ENCODE measurements at places on chromosomes 2 and 18. TPM values are rescaled to one million over a fixed set of nuclear protein-coding genes. Genes with fewer than 3 reads are reported as not detected.

The TMEM37 gene
- 2.6 TPM for total RNA-seq

The NGEF gene
- total RNA-seq: under 0.01 TPM

The RASGRP3 gene
- 0.50 TPM for total RNA-seq

The CYRIA gene
- total RNA-seq: 10.2 TPM

The CDC42EP3 gene
- total RNA-seq: 5.6 TPM

The VWC2L gene
- not detected for total RNA-seq

The SKOR2 gene
- not detected for total RNA-seq

The POTEC gene
- total RNA-seq: not detected

The ECEL1 gene
- total RNA-seq: not detected

The TUBA3D gene
- not detected for total RNA-seq

The FAM161A gene
- 2.6 TPM for total RNA-seq

The GALNT5 gene
- total RNA-seq: 32.4 TPM

The ZNF385B gene
- not detected for total RNA-seq

The ANKRD30B gene
- total RNA-seq: under 0.01 TPM

The VSNL1 gene
- total RNA-seq: 1.2 TPM

The ADD2 gene
- total RNA-seq: 2.5 TPM

The NDC80 gene
- 9.7 TPM for total RNA-seq

The TEX44 gene
- not detected for total RNA-seq

The SIX3 gene
- total RNA-seq: not detected

The ZSWIM2 gene
- total RNA-seq: under 0.01 TPM

The FEV gene
- not detected for total RNA-seq

The KCNG2 gene
- total RNA-seq: 6.4 TPM

The RAX gene
- not detected for total RNA-seq

The ZNF2 gene
- 11.8 TPM for total RNA-seq

The VIT gene
- total RNA-seq: 0.77 TPM

The TSHZ1 gene
- 4.3 TPM for total RNA-seq

The DTNA gene
- total RNA-seq: 28.2 TPM

The ADNP2 gene
- 17.3 TPM for total RNA-seq

The IL36G gene
- not detected for total RNA-seq

The YPEL5 gene
- total RNA-seq: 159 TPM

The IL1RN gene
- not detected for total RNA-seq

The PLEKHH2 gene
- 14.0 TPM for total RNA-seq

The ALPP gene
- not detected for total RNA-seq

The TUBB8B gene
- total RNA-seq: not detected

The REG1B gene
- total RNA-seq: not detected

The STAT4 gene
- 0.51 TPM for total RNA-seq

The GCKR gene
- total RNA-seq: 0.26 TPM

The LIPG gene
- total RNA-seq: 0.50 TPM

The ICA1L gene
- total RNA-seq: 4.6 TPM

The TTC39C gene
- total RNA-seq: 32.6 TPM

The CFAP53 gene
- 0.99 TPM for total RNA-seq

The FAP gene
- total RNA-seq: 96.1 TPM

The OSBPL1A gene
- total RNA-seq: 73.3 TPM

The ANTXR1 gene
- total RNA-seq: 45.5 TPM

The SH3RF3 gene
- 10.1 TPM for total RNA-seq

The MAP2 gene
- total RNA-seq: 51.0 TPM

Measured in fibroblast of lung (primary cell).